ENCODE measurements at places on chromosomes 7 and 10.

GRCh38 chr10:44032216-44032615 lies 352.7 kb downstream of the CXCL12 start:
- DNase-seq: no peak

DNA sequence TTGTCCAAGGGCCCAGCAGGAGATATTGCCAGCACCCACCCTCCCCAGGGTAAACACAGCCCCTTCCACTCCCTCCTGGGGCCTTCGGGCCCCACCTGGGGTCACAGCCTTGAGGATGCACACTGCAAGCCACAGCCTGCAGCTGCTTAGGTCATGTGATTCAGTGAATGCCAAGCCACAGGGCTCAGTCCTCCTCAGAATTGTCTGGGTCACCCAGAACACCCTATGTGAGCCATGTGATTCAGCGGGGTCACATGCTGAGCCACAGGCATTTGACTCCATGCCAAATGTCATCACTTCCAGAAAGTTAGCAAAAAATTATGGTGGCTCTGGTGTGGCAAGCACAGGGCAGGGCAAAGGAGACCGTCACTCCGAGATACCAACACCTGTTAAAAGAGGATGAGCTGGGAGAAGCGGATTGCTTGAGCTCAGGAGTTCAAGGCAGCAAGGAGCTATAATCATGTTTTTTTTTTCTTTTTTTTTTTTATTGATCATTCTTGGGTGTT lies 17.2 kb upstream of the PSAP start:
- DNase-seq: no peak

GRCh38 chr7:92255308-92255707 lies 9.5 kb downstream of the ANKIB1 start:
- DNase-seq: no peak

DNA sequence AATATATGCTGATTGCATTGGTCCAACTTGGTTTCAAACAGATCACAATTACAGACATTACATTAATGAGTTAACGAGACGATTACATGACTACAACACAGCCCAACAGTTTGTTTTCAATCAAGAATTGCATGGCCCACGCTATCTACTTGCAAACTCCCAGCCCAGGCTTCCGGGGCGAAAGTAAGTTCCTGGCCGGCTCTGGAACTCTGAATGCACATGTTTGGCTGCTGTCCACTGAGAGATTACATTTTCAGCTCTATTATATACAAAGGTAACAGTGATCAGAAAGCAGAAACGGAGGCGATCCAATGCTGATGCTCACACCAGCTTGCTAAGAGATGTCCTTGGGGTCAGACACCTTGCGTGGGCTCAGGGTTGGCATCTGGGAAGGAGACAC lies 206.3 kb downstream of the FANK1 start:
- DNase-seq: no peak
